Fibroblast of pulmonary artery (primary cell): ENCODE measurements at places on chromosomes 3 and 15.
A peak's percentile ranks its signal among the peaks of the same experiment; 100 is the strongest.

DNA sequence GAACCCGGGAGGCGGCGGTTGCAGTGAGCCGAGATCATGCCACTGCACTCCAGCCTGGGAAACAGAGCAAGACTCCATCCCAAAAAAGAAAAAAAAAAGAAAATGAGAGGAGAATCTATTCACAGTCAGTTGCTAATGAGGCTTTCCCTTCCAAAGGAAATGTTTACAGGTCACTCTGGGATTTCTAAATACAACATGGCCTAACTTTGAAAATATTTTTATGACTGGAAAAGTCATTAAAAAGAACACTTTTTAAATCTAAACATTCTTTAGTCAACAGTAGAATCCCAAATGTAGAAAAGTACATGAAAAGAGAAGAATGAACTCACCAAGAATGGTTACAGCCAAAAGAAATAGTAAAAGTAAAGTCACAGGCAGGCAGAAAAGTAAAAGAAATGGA is 78.6 kb downstream of the PLD1 start:
- DNase-seq: no peak

DNA sequence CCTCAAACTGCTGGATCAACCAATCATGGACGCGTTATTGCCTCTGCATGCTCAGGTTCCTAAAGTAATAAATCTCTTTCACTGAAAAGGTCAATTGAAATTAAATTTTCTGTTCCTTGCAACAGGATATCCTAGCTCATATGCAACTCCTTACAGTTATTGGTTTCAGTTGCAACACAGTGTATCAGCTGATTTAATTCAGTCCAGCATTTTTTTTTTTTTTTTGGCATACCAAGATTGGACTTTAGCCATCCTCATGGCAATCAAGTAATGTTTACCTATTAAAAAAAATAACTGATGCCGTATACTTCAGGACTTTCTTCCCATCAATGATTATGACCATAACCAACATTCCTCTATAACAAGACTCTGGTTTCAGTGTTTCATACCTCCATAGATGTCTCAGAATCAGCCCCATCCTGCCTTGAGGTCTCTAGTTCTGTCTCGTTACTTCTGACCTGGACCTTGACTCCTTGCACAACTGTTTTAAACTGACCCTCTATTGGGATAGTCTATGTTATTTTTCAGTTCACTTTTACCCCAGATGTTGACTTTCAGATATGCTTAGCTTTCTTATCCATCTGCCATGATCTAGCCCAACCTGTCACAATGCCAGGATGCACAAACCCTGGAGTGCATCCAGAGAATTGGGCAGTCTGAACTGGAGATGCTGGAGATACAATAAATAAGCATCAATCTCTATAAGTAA is 265.0 kb upstream of the GADL1 start:
- DNase-seq: no peak

GRCh38 chr3:53482227-53482626 is 12.2 kb upstream of the CACNA1D start:
- no peak for DNase-seq

- no peak for DNase-seq
Observed at GRCh38 chr15:41849204-41849603, 10.6 kb downstream of the PLA2G4B start.

DNA sequence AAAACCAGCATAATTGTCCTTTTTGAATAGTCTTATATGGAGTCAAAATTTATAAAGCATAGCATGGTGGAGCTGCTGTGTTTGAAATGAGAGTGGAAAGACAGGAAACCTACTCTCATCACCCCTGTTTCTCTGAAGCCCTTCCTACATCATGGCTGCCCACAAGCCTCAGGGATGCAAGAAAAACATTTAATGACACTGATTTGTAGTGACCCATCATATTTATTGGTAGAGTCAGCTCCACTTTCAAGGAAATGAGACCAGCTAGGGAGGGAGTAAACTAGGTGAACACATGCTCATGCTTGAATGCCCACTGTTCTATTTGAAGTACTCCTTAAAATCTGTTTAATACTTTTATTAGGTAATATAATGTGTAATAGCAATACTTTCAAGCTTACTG is 494.3 kb upstream of the KCNMB2 start:
- DNase-seq: no peak

DNA sequence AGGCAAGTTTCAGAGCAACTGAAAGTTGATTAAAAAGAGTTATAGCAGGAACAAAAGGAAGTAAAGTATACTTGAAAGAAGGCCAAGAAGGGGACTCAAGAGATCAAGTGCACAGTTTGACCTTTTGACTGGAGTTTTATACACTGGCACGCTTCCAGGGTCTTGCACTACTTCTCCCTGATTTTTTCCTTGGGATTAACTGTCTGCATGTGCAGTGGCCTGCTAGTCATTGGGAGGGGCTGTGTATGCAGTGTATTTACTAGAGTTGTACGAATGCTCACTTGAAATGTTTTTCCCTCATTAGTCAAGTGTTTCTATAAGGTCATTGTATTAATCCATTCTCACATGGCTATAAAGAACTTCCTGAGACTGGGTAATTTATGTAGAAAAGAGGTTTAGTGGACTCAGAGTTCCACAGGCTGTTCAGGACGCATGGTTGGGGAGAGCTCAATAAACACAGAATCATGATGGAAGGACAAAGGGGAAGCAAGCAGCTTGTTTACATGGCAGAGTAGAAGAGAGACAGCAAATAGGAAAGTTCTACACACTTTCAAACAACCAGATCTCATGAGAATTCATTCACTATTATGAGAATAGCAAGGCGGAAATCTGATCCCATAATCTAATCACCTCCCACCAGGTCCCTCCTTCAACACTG is 571.8 kb downstream of the ZPLD1 start:
- no peak for DNase-seq

- DNase-seq: peak; percentile 70
Observed at GRCh38 chr3:9402410-9403228, 5.2 kb downstream of the SETD5 start.

GRCh38 chr3:158713094-158713499 is 19.2 kb downstream of the RARRES1 start:
- peak; percentile 77 for DNase-seq

DNA sequence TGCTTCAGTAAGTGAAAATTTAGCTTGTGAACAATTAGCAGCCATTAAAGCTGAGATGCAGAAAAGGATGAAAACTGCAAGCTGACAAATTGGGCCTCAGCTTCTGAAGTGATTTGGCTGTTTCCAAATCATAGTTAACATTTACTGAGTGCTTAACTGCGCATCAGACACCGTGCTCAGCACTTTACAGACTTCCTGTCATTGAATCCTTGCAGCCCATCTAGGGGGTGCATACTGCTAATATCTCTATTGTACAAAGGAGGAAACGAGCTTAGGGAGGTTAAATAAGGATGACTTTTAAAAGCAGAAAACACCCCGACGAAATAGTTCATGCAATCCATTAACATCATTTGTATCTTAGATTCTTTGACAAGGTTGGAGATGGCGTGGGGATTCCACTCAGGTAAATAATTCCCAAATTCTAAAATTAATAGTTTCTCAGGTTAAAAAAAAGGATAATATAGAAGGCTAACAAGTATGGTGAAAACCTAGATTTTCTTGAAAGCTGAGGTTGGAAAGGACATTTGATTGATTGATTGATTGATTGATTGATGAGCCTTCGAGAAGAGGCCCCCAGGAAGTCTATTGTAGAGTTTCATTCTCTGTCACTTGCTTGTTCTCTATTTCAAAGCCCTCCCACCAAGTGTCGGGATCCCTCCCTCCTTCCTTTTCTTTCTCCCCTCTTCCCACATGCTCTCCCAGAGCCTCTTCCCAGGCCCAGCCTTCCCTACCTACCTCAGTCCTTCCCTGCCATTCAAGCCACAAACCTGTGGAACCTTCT is 23.5 kb upstream of the EPHB3 start:
- no peak for DNase-seq

DNA sequence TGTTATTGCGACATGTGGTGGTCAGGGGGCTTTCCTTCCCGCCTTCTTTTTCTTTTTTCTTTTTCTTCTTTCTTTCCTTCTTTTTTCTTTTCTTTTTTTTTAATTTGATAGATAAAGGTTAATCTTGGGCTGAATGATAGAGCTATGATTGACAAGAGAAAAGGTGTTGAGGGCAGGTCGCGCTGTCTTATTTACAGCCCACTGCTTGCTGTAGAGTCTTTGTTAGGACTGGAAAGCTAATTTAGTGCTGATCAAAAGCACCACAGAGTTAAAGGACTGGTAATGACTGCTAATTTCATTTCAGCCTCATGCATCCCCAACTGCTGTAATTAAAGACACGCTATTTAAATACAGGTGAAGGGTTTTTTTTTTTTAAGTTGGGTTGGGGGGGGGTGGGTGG is 10.6 kb upstream of the SOX2 start:
- no peak for DNase-seq

GRCh38 chr15:67724691-67725375 is 100.5 kb upstream of the SKOR1 start:
- DNase-seq: no peak

GRCh38 chr15:60421544-60421943 is 23.8 kb upstream of the ANXA2 start:
- peak; percentile 86 for DNase-seq

- DNase-seq: peak; percentile 51
Observed at GRCh38 chr3:128266453-128266852, 113.2 kb downstream of the EEFSEC start.
